ENCODE measurements at places on chromosomes 12 and 14.

DNA sequence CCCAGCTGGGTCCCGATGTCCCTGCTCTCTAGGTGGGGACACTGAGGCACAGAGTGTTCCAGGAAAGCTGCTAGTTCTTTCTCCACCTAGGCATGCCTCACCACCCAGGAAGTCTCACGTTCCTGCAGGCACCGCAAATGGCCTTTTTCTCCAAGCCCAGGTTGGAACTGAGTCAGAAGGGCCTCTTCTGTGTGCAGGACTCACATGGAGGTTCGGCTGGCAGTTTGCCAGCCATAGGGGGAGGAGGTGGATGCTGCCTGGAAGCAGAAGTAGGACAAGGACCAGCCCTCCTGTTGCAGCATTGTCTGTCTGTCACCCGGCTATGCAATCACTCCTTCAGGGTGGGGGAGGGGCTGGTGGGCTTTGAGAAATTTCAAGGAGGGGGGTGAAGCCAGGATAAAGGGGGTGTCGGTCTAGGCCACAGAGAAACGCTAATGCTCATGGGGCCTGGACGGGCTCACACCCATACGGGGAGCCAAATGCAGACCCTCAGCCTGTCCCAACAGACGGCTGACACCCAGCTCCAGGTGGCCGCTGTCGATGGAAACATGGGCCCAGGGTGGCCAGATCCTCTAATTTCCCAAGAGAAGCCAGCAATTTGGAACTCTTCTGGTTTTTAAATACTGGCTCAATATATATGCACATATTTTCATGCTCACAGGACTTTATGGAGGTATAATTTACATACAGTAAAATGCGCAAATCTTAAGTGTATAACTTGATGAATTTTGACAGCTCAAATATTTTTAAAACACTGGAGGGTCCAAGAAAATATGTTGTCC is 120.5 kb downstream of the PHETA1 start:
- DNase-seq = no peak

DNA sequence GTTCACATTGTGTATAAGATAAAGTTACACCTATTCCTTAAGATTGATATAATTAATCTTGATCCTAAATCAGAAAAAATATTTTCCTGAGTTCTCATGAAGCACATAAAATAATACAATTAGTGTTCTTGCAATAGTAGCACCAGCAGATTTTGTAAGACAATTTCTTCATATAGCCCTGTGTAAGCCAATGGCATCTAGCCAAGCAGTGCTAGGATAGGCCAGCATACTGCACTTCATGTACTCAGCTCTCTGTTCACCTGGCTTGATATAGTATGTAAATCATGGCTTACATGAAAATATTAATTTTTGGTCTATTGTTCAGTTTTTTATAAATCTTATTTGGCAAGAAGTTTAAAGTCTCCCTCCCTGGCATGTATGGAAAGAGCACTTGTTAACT is 1.9 kb downstream of the KLRF2 start:
- DNase-seq = no peak

DNA sequence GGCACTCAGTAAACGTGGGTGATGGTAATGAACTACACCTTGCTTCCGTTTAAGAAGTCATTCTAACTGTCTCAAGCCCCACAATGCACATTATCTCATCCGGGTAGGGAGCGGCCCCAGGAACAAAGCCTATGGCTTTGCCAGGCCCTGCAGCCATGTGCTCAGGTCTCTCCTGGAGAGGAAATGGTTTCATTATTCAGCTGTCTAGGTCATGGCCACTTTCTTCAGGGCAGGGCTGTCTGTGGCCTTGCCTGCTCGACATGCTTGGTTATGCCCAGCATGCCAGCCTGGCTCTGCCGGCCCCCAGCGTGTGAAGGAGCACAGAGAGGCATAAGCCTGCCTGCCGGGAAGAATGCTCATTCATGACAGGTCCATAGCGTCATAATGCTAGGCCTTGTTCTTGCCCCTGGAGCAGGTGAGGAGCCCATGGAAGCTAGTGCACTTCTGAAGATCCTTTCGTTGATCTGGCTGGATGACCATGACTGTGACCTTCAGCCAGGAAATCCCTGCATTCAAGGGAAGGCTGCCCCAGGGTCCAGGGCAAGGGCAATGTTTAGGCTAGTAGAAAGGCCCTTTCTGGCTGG is 26.3 kb upstream of the FOS start:
- DNase-seq = no peak

GRCh38 chr14:32343926-32344430 is 14.9 kb downstream of the AKAP6 start:
- DNase-seq = no peak

DNA sequence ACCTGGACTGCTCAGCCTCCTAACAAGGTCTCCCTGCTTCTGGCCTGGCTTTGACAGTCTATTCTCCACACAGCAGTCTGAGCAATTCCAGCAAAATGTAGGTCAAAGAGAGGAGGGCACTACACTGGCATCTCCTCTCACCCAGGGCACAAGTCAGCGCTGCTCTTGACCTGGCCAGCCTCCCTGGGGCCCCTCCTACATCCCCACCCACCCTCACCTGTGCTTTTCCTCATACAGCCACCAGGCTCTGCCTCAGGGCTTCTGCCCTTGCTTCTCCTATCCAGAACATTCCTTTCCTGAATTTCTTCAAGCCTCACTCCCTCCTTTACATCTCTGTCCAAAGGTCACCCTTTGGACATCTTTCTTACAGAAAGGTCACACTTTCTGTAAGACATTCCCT is 33.7 kb downstream of the GALNT4 start:
- DNase-seq = no peak

DNA sequence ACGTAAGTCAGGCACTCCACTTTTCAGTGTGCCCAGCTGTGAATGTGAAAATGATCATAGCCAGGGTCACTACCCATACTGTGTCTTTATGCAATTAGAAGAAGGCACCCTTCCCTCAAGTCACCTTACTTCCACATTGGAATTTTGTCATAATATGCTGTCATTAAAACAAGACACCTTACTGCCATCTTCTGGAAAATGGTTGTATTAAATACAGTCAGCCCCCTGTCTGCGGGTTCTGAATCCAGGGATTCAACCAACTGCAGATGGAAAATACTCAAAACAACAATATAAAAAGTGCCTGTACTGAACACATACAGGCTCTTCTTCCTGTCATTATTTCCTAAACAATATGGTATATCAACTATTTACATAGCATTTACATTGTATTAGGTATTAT is 70.2 kb upstream of the TBX5 start:
- DNase-seq = no peak

GRCh38 chr14:58824796-58825195 is 187.0 kb downstream of the DACT1 start:
- no peak for DNase-seq

DNA sequence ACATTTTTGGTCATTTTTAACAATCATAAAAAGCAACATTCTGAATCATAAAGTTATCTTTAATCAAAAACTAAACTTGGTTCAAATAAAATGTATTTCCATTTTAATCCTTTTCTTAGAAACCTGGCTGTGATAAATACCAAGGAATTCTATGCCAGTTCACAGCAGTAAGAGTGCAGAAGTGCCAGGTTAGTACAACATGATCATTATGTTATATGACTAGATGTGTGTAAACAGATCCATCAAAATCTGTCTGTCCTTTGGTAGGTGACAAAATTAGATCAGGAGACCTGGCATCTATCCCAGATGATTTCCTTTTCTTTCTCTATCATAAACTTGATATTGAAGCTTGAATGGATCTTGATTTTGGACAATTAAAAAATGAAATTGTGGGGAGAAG is 200.6 kb upstream of the STXBP6 start:
- DNase-seq = no peak

- DNase-seq = no peak
These were observed 22.8 kb upstream of the RASSF3 start for GRCh38 chr12:64587447-64587846.

DNA sequence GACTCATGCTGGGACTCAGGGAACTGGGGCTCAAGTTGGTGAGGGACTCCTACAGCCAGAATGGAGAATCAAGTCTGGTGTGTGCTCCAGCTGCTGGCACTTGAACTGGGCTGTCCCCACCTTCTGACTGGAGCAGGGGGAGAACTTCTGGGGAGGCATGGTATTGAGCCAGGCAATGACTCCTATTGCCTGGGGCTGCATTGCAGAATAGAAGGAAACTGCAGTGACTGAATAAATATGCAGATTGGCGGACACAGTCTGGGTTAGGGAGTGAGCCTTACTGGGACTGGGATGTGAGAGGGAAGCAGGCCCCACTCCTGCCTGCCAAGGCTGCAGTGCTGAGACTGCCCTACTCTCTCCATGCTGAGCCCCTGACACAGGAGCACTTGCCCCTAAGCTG is 8.8 kb upstream of the ZNF268 start:
- no peak for DNase-seq

DNA sequence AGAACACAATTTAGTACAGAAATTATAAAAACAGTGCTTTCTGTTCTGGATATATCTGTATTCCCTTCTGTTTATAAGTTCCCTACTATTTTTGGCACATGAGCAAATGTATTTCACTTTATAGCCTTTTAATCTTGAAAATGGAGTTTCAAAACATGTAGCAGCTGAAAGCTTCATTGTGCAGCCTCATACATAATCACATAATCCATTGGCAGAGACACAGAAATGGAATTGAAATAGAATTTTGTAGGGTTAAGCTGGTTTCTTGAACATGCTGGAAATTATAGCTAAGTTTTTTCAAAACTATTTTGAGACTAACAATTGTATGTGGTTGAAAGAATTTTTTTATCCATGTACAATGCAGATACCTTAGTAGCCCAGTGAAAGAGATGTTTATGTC is 614.3 kb upstream of the MDGA2 start:
- no peak for DNase-seq

DNA sequence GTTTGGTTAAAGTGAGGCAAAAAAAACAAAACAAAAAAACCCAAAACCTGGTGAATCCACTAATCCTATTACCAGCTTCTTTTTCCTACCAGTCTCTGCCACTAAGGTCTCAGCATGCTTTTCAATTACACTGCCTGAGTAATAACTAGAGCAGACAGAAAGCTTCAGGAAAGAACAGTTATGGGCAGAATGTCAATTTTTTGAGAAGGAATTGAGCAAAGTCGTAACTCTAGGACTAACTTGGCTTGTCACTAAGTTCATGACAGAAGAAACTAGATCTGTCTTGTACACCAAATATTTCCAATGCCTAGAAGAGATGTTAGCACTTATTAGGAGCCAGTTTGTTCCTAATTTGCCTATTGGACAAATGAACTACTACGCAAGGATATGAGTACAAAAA is 148.8 kb upstream of the CNOT2 start:
- no peak for DNase-seq

- no peak for DNase-seq
These were observed 420.2 kb downstream of the MED13L start for GRCh38 chr12:115857160-115857920.

DNA sequence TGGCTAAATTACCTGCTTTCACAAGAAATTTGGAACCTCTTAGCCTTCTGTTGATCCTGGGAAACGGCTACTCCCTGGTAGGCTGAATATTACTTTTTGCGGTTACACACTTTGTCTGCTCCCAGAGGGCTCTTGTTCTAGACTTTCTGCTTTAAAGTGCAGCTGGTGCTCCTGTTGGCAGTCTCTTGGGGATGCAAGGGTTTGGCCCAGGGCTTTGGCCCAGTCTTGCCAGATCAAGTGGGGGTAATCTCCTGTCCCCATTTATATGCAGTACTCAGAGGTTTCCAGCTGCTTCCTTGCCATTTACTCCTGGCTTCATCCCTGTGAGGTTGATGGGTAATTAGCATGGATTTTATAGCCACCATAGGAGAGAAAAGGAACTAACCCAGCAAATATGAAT is 558.2 kb upstream of the MIS18BP1 start:
- DNase-seq = no peak

DNA sequence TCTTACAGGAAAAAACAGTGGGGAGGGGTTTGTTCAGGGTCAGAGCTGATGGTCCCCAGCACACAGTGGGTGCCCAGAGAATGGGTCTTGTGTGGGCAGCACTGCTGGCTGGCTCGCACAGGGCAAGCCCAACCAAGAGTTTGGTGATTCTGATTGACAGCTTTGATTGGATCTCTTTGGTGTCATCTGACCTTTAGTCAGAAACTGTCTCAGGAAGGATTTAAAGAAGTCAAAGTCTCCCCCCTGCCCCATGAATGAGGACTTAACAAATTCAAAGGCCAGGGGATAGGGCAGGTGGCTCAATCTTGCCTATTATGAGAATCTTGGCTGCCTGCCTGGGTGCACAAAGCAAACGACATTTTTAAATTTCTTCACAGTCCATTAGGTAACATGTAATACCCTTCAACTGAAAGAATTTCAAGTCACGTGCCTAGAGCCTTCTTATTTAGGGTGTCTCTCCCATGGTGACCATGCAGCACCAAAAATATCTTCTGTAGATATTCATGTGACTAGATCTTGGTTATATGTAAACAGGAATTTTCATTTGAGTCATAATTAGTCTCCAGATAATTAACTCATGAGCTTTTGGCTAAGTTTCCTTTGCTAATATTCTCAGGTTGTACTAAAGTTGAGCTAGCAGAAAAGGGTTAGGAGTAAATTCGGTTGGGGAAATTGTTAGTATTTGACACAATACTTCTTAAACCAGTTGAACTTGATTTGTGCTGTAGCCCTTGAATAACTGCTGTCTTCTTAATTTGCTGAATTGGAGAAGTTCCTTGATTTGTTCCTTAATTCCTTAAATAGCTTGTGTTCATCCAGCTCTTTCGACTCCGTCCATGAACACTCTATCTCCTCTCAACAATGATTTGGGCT is 54.5 kb upstream of the HECTD1 start:
- DNase-seq = no peak

- DNase-seq = no peak
These were observed 56.5 kb downstream of the LTBP2 start for GRCh38 chr14:74555476-74556050.

DNA sequence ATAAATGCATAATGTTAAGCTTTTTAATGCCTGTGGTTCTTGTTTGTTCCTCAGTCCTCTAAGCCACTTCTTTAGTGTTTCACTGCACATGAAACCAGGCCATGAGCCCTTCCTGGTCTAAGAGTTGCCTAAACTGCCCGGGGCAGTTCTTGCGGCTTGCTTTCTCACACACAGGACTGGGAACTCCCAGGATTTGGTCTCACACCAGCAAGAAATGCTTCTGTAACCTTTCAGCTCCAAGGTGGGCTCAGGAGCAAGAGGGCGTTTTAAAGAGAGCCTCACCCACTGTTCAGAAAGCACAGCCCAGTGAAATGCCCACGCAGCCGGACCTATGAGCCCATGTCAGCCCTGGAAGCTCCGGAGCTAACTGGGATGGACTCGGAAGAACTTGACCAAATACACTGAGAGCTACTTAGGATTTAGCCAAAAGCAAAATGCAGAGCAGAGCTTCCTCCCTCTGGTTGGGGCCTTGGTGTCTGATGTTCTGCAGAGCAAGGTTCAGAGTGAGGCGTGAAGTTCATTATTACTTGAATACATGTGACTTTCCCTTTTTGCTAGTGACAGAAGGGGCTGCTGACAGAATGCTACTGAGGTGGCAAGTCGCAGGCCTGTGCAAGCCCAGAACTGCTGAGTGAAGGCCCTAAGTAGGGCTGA is 23.4 kb downstream of the SLC25A29 start:
- DNase-seq = no peak
